ENCODE measurements at places on chromosomes 4 and X. TPM values are rescaled to one million over a fixed set of nuclear protein-coding genes. Genes with fewer than 3 reads are reported as not detected.

GRCh38 chrX:107971636-107972035 lies 10.5 kb downstream of the TEX13B start:
- no peak for ATAC-seq

Gene SULT1B1
- total RNA-seq = under 0.01 TPM

- ATAC-seq = no peak
These were observed 327.8 kb downstream of the ARHGAP10 start for GRCh38 chr4:148059617-148060180.

- no peak for ATAC-seq
These were observed 73.0 kb downstream of the LUZP4 start for GRCh38 chrX:115362334-115363095.

- peak; percentile 54 for ATAC-seq
These were observed 109.3 kb upstream of the KLHL13 start for GRCh38 chrX:118225711-118226428.

Gene SORCS2
- total RNA-seq = 5.4 TPM

Gene FATE1
- 0.48 TPM for total RNA-seq

DNA sequence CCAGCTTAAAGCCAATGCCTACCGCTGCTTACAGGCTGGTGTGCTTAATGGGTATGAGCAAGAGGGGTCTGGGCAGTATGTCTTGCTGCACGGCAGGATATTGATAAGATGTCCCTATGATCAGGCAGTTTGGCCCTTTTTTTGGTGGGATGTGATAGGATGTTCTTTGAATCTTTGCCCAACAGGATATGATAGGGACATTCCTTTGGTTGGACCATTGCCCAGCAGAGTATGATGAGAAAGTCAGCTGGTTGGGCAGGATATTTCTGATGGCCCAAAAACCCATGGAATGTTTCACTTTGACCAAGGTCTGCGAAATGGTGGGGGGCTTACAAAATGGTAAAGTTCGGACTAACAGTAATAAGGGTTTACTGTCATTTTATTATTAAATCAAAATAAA lies 1060.6 kb downstream of the STIM2 start:
- no peak for ATAC-seq

Gene CCDC149
- total RNA-seq = 0.81 TPM

Gene UGT8
- total RNA-seq = 2.7 TPM

- peak; percentile 89 for ATAC-seq
These were observed at the start of gene RNF212 for GRCh38 chr4:1113311-1114009. Gene RNF212 (minus strand): TSS chr4:1113564. CDS start chr4:1113464, 100 bp downstream.

DNA sequence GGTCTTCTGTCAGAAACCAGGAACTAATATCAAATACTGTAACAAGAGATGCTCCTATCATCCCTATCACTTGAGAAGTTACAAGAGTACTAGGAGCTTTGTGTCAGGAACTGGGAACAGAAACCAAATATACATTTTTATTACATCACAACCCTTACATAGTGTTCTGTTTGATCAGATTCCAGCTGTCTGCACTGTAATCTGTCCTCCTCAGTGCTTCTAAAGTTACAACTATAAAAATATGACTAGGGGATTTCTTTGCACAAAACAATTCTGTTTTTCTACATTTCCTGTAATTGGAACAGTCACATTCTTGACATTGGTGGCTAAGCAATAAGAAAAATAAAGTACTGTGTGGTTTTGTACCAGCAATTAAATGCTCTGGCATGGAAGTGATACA lies 686.0 kb downstream of the PDHA2 start:
- ATAC-seq = no peak

DNA sequence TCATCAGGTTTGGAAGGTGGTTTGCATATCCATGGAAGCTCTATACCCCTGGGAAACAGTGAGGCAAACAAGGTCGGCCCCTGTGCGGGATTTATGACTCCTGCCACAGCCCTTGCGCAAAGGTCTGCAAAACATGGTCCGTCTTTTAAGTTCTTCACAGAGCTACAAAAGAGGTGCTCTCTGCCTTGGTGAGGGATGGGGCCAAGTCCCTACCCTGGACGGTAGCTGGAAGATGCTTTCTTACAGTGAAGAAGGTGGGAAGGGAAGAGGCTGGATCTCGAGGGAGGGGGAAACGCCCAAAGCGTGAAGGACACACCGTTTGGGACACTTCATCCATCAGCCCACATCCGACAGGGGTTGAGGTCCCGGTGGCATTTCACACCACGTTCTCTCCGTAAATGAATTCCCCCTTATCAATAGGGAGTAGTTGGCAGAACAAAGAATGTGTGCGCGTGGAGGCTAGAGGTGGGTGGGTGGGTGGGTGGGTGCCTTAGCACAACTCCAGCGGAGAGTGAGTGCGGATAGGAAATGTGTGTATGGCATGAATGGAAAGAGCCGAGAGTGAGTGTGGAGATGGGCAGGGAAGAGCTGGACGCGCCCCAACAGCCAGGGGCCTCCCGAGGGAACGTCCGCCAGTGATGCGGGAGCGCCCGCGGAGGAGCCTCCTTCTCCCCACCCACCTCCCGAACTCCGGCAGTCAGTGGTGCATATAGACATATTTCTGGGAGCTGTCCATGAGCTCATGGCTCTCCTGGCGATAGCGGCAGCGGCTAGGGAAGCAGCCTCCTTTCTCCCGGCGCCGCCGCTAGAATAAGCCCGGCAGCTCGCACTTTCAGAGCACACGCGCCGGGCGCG lies 68.3 kb downstream of the LARP7 start:
- ATAC-seq = peak; percentile 76

Gene BMP3
- total RNA-seq = 0.93 TPM

DNA sequence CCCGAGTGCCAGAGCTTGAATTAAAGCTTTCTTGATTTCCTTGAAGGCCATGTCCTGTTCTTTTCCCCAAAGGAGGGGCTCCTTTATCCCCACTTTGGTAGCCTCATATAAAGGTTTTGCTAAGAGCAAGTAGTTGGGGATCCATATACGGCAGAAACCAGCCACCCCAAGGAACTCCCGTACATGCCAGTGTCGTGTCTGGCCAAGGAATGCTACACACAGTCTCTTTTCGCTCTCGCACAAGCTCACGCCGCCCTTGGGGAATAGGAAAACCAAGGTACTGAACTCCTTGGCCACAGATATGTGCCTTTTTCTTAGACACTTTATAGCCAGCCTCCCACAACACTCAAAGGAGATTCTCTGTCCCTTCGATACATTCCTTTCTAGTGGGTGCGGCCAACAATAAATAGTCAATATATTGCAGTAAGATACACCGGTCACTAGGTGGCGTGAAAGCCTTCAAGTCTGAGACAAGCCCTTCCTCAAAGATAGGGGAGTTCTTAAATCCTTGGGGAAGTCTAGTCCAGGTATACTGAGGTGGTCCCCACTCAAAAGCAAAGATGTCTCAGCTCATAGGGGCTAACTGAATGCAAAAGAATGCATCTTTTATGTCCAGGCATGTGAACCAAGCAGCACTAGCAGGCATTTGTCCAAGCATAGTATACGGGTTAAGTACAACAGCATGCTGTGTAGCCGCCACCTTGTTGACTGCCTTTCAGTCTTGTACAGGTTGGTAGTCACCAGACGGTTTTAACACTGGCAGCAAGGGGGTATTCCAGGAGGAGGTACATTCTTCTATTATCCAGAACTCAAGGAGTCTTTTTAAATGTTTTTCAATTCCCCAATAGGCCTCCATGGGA lies 57.8 kb upstream of the XAGE1B start:
- peak; percentile 51 for ATAC-seq

- no peak for ATAC-seq
These were observed 49.4 kb upstream of the ENOX2 start for GRCh38 chrX:130952266-130953043.

DNA sequence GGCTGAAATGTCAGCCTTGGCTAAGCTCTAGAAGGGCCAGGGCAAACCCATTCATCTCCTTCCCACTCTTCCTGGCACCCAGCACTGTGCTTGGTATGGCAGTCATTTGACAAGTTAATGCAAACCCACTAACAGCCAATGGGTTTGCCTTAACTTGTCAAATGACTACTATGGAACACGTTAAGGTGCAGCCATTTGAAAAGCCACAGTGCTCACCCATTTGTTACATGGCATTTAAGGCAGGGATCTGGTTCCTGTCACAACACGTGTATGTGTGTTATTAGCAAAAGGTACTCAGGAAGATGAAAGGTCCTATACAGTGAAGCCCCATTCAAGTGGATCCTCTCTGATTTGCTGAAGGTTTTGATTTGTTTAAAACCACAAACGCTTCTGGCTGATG lies 7.2 kb downstream of the CRMP1 start:
- ATAC-seq = no peak

Gene GCNA
- total RNA-seq = 1.1 TPM

Gene LRIT3
- 0.33 TPM for total RNA-seq

DNA sequence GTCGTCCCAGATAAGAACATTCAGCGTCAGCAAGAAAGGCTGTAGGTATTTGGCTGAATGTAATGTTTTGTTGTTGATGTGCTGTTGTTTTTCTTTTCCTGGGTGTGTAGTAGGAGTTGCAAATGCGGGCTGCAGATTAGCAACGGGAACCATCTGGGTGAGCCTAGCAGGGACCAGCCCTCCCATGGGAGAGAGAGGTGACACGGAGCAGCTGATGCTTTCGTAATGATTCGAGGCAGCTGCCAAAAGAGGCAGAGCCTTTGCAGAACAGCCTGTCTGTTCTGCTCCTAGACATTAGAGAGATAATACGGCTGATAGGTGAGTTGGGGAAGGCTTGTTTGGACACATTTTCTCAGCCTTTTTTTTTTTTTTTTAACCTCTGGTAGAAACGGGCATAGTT lies 25.3 kb downstream of the ARSF start:
- peak; percentile 97 for ATAC-seq

DNA sequence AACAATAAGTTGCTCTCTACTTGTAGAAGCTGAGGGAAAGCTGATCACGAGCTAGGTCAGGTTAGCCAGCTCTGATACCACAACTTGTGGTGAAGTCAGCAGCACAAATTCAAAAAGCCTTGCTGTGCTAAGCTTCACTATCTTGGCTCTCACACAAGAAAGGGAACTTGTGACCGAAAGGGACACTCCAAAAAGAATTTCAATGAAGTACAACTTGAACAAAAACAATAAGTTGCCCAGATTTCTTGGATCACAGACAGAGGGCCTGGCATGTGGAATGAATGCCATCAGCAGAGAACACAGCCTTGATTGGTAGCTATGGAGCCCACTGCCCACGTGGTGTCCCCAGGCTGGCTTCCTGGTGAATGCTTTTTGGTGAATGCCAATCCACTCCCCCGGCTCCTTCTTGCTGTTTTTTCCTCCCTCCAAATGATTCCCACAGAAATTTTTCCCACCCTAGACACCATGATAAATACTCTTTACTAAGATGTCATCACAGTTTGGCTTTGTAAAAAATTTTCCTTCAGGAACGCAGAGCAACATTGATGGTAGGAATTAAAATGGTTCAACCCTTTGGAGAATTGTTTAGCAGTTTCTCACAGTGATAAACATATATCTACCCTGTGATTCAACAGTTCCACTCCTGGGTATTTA lies 82.6 kb downstream of the ANXA3 start:
- no peak for ATAC-seq

Gene ITM2A
- total RNA-seq = not detected

Gene ADH1B
- 0.22 TPM for total RNA-seq

- no peak for ATAC-seq
These were observed 55.7 kb upstream of the SLC7A11 start for GRCh38 chr4:138297743-138298405.

GRCh38 chrX:49753691-49754090 lies 57.9 kb upstream of the PAGE1 start:
- ATAC-seq = no peak

- no peak for ATAC-seq
These were observed 79.8 kb downstream of the PSAPL1 start for GRCh38 chr4:7354927-7355326.

GRCh38 chr4:78426972-78427371 lies 124.6 kb upstream of the ANXA3 start:
- ATAC-seq = no peak

DNA sequence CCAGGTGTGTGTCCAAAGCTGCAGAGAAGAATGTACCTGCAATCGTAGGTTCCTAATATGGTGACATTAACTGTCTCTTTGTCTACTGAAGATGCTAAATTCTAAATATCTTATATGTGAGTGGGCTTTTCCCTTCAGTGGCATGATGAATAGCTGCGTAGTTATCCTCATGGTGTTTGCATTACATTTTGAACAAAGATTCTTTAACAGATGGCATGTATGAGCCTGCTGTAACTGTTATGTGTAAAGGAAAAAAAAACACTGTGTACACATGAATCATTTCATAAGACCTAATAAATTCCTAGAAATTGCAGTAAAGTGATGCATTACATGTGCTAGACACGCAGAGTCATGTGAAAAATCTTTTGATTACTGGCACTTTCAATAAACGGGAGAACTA lies 288.0 kb downstream of the SH2D1A start:
- ATAC-seq = no peak

GRCh38 chrX:39508300-39508692 lies 589.5 kb downstream of the BCOR start:
- ATAC-seq = no peak

- ATAC-seq = no peak
These were observed 434.6 kb upstream of the FRG1 start for GRCh38 chr4:189506080-189506479.

Gene NDP
- total RNA-seq = 2.6 TPM

Gene CLNK
- total RNA-seq = 0.21 TPM

Gene ADAD1
- total RNA-seq = not detected

DNA sequence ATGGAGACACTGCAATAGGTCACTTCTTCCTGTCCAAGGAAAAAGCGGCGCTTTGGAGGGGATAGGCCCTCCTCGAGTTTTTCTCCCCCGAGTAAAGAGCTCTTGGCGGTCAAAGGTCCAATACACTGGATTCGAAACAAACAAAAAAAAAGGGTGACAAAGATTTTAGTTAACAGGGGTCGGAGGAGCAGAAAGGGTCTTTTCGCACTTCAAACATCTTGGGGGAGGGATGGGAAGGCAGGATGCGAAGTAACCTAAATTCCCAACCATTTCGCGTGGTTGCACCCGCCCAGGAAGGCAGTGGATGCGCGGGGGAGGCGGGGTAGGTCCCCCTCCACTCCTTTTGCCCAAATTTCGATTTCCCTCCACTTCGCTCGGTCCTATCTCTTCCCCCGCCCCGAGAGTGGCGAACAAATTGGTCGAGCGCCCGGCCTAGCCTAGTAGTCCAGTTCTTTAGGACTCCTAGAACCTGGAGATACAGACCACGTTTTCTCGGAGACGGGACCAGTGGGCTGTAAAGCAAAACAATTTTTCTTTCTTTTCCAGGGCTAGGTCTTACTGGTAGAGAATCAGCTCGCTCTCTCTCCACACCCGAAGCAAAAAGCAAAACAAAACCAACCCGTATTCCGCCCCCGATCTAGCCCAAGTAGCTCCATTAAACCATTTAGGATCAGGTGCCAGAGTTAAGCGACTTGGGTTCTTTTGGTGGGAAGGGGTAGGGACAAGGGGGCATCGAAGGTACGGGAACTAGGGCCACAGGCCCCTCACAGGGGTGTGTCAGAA lies 2.0 kb upstream of the STAG2 start:
- no peak for ATAC-seq

GRCh38 chrX:55767100-55767499 lies 49.6 kb downstream of the RRAGB start:
- ATAC-seq = no peak

Gene DUSP21
- not detected for total RNA-seq

Gene TMEM156
- total RNA-seq = 0.15 TPM

All from motor neuron (in vitro differentiated cells).